ENCODE measurements at places on chromosomes 5 and 9. TPM values are rescaled to one million over a fixed set of nuclear protein-coding genes. Genes with fewer than 3 reads are reported as not detected.

ST6GALNAC4 gene
- 56.1 TPM for total RNA-seq

SHOC1 gene
- not detected for total RNA-seq

PIP5K1B gene
- 14.5 TPM for total RNA-seq

JADE2 gene
- total RNA-seq: 67.0 TPM

HAPLN1 gene
- 0.27 TPM for total RNA-seq

HK3 gene
- 0.13 TPM for total RNA-seq

MAP3K1 gene
- total RNA-seq: 17.1 TPM

PCDHA9 gene
- not detected for total RNA-seq

RLN2 gene
- total RNA-seq: 3.9 TPM

SH3GL2 gene
- total RNA-seq: not detected

C5orf52 gene
- total RNA-seq: not detected

C9orf85 gene
- 9.1 TPM for total RNA-seq

GRIA1 gene
- total RNA-seq: not detected

IL12B gene
- total RNA-seq: 0.29 TPM

CCL27 gene
- total RNA-seq: not detected
